Fibroblast of skin of back (primary cell): ENCODE measurements at places on chromosomes 16 and 17.

DNA sequence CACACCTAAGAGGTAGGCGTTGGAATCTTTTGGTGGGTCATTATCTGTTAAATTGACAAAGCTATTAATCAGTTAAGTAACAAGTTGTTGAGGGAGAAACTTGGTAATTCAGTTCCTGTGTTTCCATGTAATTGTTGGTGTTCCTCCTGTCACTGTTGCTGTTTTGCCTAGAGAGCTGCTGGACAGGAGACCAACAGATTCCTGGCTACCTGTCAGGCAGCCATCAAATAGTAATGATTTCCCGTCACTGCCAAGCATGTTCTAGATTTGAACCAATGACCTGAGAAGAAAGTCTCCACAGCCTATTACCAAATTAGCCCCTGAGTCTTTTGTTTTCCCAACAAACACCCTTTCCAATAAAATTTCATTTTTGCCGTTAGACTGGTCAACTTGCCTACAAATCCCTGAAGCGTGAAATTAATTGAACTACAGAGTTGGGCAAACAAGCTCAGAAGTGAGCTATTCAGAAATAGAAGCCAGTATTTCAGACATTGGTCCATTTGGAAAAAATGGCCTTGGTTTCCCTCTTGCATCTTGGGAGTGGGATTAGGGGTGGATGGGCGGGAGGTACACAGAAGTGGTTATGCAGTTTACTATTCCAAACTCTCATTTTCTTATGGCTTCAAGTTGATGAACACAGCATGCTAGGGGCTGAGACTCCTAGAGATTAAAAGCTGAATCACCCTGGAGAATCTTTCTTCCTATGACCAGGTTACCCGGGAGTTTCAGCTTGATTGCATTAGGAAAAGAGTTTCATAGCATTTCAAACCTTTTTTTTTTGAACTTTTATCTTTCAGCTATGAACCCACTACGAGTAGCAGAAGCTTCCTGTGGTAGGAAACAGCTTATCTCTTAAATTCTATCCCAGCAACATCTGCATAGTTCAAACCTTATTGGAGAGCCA lies 262.8 kb upstream of the MAF start:
- no peak for DNase-seq

DNA sequence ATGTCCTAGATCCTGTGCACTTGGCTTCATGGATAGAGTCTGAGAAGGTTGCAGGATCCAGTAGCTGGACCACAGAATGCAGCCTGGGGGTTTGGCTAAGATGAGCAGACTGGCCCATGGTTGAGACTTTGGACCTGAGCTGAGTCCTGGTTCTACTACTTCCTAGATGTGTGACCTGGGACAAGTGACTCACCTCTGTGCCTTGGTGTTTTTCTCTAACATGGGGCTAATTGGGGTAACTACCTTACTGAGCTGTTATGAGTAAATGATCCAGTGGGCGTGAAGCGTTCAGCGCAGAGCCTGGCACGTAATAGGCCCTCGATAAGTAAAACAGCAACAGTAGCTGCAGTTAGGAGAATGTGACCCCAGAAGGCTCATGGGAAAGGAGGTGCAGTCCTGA lies 38.8 kb downstream of the SNX20 start:
- no peak for DNase-seq

GRCh38 chr16:29926711-29927052 lies 656 bp upstream of the KCTD13 start:
- DNase-seq = peak; percentile 48

- DNase-seq = no peak
Observed at GRCh38 chr17:49963626-49964302, 5.2 kb upstream of the DLX4 start.

GRCh38 chr17:70552982-70553334 lies 383.6 kb downstream of the KCNJ2 start:
- DNase-seq = no peak

DNA sequence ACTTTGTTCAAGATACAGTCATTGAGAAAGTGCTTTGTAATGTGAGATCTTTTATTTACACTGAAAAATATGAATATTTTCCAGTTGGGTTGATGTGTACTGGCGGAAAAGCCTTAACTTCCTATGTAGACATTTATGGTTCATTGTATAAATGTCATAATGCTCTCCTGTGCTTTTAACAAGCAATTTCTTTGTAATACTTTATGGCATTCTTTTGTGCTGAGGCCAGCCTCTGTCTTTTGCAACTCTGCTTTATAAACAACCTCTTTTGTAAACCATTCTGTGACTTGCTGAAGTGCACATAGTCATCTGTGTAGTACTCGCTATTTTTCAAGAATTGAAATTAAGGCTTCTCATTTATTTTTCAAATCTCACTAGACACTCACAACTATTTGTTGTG lies 291.2 kb downstream of the CDH11 start:
- DNase-seq = peak; percentile 62

DNA sequence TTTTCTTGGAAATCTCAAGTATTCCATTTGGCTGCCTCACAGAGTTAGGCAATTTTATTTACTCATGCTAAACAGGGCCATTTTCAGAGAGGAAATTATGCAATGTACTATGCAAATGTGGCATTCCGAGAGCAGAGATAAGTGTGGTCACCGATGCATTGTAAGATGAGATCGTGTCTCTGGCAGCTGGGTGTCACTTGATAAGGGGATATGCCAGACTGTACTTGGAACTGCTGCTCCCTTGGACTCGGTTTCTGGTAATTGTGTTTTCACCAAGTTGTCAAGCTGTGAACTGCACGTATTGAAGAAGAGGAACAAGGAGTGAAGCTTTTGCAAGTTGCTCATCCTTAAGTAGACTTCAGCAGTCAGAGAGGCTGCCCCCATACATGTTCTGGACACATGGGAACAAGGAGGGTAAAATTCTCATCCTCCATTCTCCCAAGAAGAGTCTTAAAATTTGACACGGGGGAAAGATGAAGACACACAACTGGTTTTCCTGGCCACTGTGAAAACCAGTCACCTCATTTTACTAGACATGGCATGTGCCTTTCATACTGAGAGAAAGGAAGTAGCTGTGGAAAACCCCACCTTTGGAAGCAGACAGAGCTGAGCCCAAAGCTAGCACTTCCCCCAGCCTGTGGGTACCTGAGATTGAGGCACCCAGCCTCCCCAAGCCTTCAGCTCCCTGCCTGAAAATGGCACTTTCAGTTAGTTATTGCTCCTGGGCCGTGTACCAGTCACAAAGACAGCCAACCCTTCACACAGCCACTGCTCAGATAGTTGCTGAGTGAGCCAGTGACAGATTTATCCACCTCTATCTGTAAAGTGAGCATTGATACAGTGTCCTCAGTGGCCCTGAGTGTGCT lies 150.7 kb downstream of the SOCS1 start:
- peak; percentile 86 for DNase-seq
